ENCODE measurements at places on chromosomes 1 and 21.

DNA sequence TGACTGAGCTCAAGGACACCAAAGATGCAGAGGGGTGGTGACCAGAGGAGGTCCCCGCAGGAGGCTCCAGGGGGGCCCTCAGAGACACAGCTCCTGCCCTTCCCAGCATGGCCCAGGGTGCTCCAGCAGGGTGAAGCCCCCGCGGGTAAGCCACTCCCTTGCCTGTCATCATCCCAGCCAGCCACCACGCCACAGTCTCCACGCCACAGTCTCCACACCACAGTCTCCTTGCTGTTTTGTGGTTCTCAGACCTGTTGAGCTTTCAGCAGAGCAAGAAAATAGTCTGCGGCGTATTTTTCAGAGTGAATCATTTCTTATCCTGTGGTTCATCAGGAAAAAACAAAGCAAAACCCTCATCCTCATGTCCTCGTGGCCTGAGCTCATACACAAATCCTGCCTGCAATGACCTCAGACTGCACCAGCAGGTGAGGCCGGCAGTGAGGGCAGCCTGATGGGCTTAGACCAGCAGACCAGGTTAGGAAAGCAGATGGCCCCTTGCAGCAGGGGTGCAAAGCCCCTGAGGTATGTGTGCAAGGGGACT is 25.7 kb upstream of the ABCG1 start:
- DNase-seq: no peak

DNA sequence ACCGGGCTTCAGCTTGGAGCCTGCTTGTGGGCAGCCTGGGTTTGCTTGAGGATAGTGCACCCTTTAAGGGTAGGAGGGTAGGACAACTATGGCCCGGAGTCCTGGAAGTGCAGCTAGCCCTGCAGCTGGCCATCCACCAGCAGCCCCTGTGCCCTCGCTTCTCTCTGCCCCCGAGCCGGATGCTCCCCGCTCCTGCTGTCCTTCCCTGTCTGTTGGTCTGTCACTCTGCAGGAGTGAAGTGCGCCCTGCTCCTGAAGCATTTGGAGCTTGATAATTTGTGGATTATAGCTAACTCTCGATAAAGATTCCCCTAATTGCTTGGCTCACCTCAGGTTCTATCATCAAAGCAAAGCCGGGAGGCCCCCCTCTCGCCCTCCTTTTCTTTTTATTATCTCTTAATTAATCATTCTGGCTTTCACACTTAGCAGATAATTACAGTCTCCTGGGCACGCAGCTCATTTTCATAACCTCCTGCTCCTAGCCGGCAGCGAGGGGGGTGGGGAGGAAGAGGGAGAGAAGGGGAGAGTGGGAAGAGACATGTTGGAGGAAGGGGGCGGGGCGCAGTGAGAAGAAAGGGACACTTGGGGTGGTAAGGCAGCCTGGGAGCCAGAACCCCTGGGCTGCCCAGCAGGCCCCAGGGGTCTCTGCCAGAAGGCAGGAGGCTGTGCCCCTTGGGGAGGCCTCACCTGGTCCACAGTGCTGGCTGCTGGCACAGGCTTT is 14.4 kb downstream of the KIRREL1 start:
- DNase-seq: no peak

GRCh38 chr1:1470626-1471388 is 758 bp upstream of the ATAD3B start:
- no peak for DNase-seq

GRCh38 chr1:14320518-14320917 is 278.0 kb upstream of the KAZN start:
- peak; percentile 2 for DNase-seq

DNA sequence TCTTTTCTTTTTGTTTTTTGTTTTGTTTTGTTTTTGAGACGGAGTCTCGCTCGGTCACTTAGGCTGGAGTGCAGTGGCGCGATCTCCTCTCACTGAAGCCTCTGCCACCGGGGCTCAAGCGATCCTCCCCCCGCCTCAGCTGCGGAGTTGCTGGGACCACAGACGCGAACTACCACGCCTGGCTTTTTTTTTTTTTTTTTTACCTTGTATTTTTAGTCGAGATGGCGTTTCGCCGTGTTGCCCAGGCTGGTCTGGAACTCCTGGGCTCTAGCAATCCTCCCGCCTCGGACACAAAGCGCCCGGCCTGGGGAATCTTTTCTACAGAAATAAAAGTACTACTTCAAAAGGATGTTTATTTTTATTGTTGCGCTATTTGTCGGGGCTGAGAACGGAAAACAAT is 1.1 kb upstream of the SETDB1 start:
- DNase-seq: no peak

GRCh38 chr1:2460996-2461751 is 14.9 kb upstream of the PLCH2 start:
- DNase-seq: no peak

- no peak for DNase-seq
These were observed 5.5 kb downstream of the TSEN15 start for GRCh38 chr1:184056921-184057555.

- no peak for DNase-seq
These were observed 453.6 kb downstream of the LTN1 start for GRCh38 chr21:28538987-28539622.
